DMS 273 treated with DMSO at 0.1 percent for 48 hours (cell line): ENCODE measurements at places on chromosomes 4 and X.

DNA sequence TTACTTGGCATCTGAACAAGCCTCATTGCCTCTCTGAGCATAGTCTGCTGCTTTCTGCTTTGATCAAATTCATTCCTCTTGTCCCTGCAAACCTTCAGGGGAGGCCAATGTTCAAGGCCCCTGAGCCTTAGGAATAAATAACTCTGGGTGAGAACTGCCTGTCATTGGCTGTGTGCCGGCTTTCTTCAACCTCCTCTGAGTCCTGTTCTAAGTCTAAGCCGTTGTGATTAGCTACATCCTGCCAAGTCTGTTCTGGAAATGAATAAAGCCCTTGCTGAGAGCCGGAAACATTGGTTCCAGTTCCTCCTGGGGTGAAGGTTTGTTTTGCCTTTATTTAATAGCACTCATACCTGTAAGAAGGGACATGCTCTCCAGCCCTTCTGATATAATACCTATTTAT is 13.8 kb downstream of the RNF4 start:
- no peak for DNase-seq

DNA sequence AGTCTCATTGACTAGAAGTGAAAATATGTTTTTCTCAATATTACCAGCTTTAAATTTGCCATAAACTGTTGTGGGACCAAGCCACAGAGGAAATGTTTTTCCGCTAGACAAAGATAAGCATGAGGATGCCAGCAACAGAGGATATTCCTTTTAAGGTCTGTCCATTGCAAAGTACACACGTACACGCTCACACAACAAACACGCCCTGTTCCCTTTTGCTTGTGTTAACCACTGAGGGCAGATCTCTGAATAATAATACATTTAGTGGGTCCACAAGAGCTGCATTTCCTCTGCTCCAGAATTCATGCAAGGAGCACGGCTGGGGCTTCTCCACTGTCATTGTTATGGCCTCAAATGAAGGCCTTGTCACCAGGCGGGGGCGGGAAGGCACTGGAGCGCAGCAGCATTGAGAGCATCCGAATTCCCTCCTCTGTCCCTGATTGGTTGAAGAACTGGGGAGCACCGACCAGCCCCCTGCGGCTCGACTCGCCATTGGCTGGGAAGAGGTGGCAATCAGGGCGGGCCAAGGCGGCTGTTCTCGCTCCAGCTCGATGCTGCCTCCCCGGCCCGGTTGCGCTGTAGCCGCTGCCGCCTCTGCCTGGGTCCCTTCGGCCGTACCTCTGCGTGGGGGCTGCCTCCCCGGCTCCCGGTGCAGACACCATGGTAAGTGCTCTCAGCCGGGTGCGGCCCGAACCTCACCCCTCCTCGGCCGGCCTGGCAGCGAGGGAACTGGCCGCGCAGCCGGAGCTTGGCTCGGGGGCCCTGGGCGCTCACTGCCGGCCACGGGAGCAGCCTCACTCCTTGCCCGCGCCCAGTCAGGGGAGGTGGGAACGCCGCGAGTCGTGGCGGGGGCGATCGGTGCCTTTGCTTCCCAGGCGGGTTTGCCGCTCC is at the start of gene GUCY1B1:
GUCY1B1 (plus strand) TSS at position 541 of the 891 bp plus-strand sequence; CDS start at position 661, 120 bp downstream.
- DNase-seq = peak; percentile 64

DNA sequence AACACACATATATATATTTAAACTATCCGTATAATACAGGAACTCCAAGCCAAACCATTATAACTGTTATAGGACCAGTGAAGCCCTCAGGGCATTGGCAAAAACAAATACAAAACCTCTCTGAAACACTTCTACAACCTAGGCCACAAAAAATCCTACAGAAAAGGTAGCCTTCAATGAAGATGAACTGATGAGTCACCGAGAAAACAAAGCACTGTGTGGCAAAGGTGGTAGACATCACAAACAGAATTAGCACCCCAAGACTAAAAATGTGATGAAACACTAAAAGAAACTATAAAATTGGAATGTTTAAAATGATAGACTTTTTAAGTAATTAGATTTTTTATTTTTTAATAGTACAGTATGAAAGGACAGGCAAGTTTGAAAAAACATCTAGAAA is 5.5 kb upstream of the HSPA4L start:
- DNase-seq = no peak

- DNase-seq = no peak
These were observed 364.1 kb downstream of the FSTL5 start for GRCh38 chr4:161799710-161800109.

- DNase-seq = no peak
These were observed 76.7 kb downstream of the BMPR1B start for GRCh38 chr4:94834501-94834900.

DNA sequence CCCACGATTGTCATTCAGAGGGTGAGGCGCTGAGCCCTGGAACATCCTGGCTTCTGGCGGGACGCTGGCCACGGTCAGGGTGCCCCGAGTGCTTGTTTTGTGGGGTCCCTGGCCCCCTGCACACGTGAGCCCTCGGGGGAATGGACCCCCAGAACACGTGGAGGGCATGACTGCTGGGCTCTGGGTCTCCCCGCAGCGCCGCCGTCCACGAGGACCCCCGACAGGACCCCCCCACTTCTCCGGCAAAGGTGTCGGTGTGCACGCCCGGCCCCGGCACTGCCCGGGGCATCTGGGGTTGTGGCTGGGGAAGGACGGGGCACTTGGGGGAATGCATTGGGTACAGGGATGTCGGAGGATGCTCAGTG is 13.9 kb upstream of the GTPBP6 start:
- no peak for DNase-seq

- no peak for DNase-seq
These were observed 713.7 kb upstream of the TENM3 start for GRCh38 chr4:181529537-181529936.

- DNase-seq = no peak
These were observed 212.2 kb downstream of the LDB2 start for GRCh38 chr4:16686195-16686594.

GRCh38 chrX:110795645-110796406 is at the start of gene CHRDL1:
Gene CHRDL1, minus strand, starts transcription at chrX:110795817. Its CDS starts 3,636 bp downstream, at chrX:110792181.
- DNase-seq = peak; percentile 27

- DNase-seq = no peak
These were observed 941.0 kb upstream of the INTU start for GRCh38 chr4:126691797-126692196.

DNA sequence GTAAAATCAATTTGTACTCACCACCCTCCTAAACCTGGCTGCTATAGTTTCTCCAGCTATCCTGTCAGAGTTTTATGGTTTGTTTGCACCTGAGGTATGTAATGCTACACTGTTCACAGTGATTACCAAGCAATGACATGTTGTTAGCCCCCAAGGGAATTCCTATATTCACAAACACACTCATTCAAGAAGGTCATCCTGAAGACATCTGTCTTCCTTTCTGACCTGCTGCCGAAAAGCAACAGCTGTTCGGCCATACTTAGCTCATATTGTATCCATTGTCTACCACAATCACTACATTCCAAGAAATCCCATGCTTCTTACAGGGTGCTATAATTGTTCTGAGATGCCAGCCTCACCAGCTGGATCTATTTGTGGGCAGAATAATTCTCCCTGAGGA is 160.1 kb upstream of the GYPA start:
- DNase-seq = no peak

DNA sequence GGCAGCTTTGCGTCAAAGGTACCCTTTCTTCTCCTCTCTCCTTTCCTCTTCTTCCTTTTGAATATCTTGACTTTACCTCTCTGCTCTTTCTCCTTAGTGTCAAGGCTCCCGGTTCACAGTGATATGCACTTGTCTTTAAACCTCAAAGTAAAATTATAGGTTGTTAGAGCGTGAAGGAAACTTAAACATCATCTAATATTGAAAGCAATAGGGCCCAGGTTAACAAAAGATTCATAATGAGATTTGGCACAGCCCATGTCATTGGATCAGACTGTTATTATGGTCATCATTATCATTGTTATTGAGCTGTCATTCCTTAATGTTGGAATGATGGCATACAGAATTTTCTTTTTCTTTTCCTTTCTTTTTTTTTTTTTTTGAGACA is 32.5 kb downstream of the FTHL17 start:
- no peak for DNase-seq

- no peak for DNase-seq
These were observed 24.0 kb downstream of the RCHY1 start for GRCh38 chr4:75490155-75490554.

DNA sequence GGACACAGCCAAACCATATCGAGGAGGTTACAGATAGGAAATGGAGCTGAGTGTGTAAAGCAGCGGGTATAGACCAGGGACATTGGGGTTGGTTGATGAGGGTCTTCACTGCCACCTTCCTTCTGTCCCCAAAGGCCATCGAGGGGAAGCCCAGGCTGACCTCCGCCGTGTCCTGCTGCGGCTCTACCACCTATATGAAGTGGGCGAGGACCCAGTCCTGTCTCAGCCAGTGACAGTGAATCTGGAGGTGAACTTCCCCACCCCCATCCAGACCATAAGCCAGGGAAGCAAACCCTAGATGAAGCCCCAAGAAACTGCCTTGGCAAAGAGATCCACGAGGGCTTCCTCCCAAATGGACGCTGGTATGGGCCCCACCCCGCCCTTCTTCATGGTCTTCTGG is 23.2 kb upstream of the MRFAP1 start:
- DNase-seq = no peak
